ENCODE measurements at places on chromosomes 7 and 10. TPM values are rescaled to one million over a fixed set of nuclear protein-coding genes. Genes with fewer than 3 reads are reported as not detected.

DNA sequence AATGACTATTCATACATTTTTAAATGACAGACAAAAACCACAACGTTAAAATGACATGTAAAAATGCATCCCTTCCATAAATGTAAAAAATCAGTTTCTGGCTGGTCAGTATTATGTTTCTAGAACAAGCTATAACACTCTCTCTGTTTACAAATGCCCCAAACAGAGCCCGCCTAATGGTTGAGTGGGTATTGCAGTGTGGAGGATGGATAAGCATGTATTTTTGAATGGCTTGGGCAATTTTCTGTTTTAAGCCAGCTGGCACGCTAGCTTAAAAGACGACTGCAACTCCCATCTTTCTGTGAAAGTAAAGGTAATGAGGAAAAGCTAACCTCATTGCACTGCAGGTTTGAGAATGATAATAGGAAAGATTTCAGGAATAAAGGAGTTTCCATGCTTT, 430.7 kb downstream of the PARD3 start:
- no peak for DNase-seq

DNA sequence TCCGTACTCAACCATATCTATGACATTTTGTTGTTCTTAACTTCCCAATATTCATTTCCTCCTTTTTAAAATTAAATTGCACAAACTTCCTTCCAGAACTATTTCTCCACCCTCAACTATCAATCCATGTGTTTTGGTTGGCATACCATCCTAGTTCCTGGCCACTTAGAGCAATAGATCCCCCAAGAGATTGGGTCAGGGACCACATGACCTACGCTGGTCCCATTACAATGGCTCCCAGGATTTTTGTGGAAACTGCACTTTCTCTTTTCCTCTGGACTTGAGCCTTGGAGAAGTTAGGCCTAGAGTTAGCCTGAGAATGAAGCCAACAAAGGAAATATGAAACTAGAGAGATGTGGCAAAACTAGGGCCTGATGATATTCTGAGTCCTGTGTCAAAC, 55.7 kb upstream of the CASD1 start:
- DNase-seq, result no peak

DNA sequence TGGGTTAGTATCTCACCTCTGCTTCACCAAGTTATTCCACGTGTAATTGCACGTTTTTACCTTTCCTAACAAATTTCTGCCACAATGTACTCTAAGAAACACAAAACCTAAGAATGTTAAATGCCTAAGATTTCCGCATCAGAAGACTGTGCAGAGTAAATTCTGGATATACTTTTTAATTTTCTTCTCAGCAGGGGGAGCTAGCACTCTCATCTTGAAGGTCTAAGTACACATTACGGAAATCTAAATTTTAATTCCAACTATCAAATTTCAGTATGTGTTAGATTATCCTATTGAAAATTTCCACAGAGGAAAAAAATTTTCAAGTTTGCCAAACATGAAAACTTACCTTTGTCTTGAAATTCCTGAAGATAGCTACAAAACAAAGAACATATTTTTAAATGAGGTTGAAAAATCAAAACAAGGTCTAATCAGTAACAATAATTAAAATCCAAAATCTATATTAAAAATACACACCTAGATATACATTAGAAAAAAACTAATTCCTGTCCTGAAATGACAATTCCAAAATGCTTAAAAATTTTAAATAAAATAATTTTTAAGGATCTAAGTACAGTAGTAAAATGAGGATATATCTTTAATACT, 10.5 kb downstream of the SKAP2 start:
- DNase-seq, result peak; percentile 22

- no peak for DNase-seq
Observed at GRCh38 chr10:33422471-33423153, 88.1 kb upstream of the NRP1 start.

ACSL5 gene
- total RNA-seq, result 13.0 TPM

AEBP1 gene
- total RNA-seq, result 57.4 TPM
